ENCODE measurements at places on chromosomes 7 and 10.

DNA sequence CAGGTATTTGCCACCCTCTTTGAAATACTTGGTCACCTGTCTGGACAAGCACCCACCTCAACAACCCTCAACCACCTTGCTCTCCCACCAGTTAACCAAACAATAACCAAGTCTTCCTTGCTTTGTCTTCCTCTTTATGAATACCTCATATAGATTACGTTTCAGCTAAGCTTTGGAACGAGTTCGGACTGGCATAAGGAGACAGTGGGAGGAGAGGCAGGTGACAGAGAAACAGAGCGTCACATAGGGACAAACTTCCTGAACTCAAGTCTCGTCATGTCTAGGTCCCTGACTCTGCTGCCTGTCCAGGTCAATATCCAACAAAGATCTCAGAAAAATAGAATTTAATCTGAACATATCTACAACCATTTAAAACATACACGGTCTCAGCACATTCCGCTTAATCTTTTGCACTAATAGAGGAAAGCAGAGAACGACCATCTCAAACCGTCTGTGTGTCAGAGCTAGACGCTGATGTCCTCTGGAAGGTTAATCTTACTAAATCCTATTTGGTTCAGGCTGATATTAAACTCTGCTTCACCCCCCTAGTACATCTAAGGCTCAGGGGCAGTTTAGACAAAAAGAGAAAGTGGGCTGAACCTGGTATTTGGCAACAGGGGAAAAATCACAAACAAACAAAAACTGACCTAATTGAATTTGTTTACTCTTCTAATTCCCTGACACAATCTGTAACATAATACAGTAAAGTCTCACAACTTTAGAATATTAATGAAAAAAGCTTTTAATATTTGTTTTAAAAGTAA is 26.4 kb upstream of the SVOPL start:
- no peak for DNase-seq

- DNase-seq: no peak
Observed at GRCh38 chr10:70078937-70079336, 26.3 kb downstream of the MACROH2A2 start.

DNA sequence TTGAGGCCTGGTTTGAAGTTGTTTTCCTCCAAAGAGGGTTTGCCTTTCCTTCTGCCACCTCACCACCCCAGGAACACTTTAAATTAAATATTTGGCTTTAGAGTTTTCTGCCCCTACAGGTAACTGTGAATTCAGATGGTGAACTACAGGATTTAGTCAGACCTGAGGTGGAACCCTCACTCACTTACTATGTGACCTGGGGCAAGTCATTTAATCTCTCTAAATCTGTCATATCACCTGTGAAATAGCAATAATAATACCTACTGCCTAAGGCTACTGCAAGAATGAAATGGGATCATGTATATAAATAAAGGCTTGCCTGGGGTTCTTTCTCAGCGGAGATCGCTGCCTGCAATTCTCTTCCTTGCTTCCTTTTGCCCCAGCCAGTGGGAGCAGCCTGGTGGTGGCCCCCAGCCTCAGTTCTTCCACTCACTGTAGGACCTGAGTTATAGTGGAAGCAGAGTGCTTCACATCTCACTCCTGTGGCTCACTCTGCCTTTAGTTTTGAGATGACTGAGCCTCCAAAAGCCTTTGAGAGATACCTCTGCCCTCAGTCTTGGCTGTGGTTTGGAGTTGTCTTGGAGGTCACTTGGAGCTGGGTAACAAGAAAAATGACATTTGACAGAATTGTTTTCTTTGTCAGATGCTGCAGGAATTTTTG is 6.1 kb upstream of the ANKRD2 start:
- no peak for DNase-seq

- DNase-seq: no peak
Observed at GRCh38 chr7:54543051-54543488, 895 bp downstream of the VSTM2A start.
